ENCODE measurements at places on chromosomes 12 and 14. TPM values are rescaled to one million over a fixed set of nuclear protein-coding genes. Genes with fewer than 3 reads are reported as not detected.

DNA sequence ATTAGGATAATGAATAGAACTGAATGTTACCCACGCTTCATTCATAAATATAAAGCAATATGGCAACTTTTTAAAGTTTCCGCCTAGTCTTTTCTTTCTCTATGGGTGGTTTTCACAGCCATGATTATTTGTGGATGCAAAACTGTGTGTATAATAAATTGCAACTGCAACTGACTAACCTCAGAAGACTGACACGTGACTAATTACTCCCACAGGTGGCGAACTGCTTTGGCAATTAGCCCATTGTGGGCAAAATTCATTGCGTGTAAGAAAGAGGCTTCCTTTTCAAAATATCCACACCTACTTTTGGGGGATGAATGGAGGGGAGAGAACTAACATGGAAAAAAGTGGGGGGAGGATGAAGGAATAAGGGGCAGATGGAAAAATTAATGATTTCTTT, 79.0 kb downstream of the SLC25A21 start:
- DNase-seq = no peak

Gene BICDL1
- under 0.01 TPM for total RNA-seq

DNA sequence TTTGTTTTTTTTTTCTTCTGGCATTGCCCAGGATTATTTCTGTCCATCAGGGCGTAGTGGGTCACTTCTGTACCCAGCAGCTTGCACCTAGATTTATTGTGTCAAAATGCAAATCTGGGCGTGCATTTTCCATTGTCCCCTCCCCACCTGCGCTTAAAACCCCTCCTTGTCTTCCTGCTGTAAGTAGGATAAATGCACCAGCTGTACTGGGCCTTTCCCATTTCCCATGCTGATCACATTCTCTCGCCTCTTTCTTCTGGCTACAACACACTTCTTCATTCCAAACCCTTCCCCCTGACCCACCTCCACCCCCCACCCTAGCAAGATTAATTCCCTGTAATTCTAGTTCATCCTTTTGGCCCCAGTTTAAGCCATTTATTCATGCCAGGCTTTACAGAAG, 128.0 kb downstream of the ETV6 start:
- no peak for DNase-seq

DNA sequence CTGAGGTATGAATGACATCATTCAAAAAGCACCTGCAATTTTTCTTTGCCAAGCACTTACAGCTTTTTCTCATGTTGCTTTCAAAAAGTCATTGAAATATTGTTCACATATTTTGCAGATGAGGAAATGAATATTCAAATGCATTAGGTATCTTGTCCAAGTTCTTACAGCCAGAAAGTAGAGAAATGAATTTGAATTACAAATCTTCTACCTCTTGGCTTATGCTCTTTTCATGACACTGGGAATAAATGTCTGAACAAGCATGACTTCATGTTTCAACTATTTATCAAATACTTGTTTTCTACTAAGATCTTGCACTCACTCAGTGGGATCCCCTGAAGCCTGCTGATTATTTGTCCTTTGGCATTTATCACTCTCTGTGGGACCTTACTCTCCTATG, 267.2 kb upstream of the BTG1 start:
- no peak for DNase-seq

- DNase-seq = no peak
These were observed 34.4 kb upstream of the CCNT1 start for GRCh38 chr12:48750769-48751356.

- DNase-seq = no peak
These were observed 45.0 kb downstream of the NOPCHAP1 start for GRCh38 chr12:105030820-105031807.

Gene TPPP2
- not detected for total RNA-seq

DNA sequence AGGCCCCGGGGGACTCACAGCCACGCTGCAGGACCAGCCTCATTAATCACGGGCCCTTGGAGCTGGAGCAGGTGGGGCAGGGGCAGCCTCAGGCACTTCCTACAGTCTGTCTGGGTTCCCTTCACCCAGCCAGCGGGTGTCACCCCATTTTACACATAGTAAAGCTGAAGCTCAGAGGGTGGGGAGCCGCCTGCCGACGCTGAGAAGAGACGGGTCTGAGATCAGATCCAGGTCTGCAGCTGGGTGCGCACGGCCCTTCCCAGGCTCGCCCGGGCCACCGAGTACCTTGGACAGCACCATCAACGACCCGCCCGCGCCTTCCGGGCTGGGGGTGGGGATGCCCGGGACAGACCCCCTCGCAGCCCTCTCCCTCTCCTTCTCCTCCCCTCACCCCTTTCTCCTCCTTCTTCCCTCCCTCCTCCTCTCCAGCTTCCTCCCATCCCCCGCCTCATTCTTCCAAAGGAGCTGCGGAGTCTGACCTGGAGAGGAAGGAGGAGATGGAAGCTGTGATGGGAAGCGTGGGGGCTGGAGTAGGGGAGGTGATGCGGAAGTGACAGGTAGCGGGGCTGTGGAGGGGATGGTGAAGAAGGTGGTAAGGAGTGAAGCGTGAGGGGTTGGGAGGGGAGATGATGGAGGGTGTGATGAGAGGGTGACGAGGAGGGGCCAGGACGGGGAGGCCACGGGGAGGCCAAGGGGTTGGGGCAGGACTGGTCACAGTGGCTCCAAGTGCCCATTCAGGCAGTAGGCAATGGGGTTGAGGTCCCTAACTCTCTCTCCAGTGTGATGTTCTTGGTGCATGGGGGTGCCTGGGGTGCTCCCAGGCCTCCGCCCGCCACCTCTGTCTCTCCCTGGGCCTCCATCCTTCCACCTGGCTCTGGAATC, 8.8 kb downstream of the DTX1 start:
- peak; percentile 19 for DNase-seq

DNA sequence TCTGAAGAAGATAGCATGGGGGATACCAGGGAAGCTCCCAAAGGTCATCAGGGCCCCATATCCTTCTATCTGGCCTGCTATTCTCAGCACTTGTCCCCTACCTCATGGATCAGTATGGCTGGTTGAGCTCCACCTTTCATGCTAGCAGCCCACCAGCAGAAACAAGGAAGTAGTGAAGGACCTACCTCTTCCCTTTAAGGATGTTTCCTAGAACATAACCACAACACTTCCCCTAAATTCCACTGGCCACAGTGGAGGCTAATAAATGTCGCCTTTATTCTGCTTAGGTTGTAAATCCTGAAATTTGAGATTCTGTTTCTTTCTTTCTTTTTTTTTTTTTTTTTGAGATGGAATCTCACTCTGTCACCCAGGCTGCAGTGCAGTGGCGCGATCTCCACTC, 128.6 kb upstream of the PARP11 start:
- no peak for DNase-seq

Gene HDAC7
- total RNA-seq = 31.7 TPM

GRCh38 chr12:22856178-22856577, 231.2 kb downstream of the ETNK1 start:
- DNase-seq = peak; percentile 30

DNA sequence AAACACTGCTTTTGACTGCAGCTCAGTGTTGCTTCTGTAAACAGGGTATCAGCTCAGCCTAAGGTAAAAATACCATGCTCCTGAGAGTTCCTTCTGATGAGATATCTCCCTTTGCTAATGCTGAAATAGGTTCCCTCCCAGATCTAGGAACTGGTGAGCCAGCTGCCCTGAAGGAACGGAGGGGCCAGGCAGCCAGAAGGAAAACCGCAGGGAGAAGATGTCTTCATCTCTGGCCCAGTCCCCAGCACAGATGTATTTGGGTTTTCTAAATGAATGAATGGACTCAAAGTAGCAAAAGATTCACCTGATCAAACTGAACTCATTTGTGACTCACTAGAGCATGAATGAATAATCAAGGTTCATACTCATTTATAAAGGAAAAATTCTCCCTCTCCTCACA, 247.8 kb downstream of the MSRB3 start:
- no peak for DNase-seq

Gene MYF6
- not detected for total RNA-seq
